ENCODE measurements at places on chromosomes 7 and 10. TPM values are rescaled to one million over a fixed set of nuclear protein-coding genes. Genes with fewer than 3 reads are reported as not detected.

GPR15LG gene
- total RNA-seq, result not detected

DNA sequence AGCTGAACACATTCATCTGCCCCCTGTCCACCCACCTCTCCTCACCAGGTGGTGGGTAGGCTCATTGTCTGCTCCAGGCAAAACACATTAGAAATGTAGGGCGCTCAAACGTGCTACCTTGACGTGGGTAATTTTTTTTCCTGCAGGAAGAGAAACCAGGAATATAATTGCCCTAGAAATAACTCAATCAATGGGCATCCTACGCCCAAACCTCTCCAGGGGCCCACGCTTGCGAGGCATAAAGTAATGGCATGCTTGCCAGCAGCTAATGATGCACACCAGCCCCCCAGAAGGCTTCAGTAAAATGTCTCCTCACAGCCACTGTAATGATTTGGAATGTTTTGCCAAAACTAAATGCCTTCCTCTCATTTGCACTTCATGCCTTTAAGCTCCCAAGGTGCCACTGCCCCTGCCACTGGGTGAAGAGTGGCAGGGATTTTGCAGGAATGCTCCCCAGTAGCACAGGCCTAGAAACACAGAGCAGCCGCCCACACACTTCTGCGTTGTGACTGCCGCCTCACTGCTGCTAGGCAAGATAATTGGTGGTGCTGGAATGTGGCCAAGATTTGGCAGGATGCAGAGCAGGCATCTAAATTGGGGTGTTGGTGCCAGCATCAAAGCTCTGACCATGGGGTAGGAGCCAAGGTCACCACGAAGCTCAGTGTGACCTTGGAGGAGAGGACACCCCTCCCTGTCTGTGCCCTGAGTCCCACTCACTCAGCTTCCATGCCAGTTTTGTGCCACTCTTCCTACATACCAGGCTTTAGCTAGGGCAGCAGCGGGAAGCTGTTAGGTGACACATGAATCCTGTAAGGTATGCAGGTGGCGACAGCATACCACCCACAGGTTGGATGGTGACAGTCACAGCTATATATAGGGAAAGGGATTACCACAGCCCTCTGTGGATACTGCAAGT, 48.7 kb upstream of the PPP1R3C start:
- no peak overlapping the region for H3K4me3 ChIP-seq
- H3K27me3 ChIP-seq, result no peaks in the 10 kb centered on the region
- no peaks in the 10 kb centered on the region for H3K4me1 ChIP-seq

DNA sequence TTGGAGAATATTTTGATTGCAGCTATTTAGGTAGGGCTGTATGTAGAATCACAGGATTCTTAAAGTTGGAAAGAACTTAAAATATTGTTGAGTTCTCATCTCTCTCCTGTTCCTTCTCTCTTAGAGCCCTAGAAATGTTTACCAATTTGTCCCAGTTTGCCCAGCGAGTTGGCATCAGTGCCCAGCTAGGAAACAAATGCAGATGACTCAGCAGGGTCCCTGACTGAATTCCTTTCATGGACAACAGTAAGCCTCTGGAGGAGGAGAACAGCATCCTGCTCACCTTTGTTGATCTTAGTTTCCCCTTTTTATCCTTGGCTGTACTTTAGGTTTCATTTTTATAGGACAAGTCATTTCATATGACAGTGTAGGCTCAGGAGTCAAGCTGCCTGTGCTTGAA, 89.3 kb downstream of the SEC23IP start:
- H3K36me3 ChIP-seq, result no peaks in the 10 kb centered on the region
- H3K27ac ChIP-seq, result peak overlapping the region; percentile 46
- H3K4me1 ChIP-seq, result peaks cover 12% of the 10 kb centered on the region
- DNase-seq, result no peak
- no peaks in the 10 kb centered on the region for H3K27me3 ChIP-seq

- H3K27ac ChIP-seq, result no peak overlapping the region
- no peak for DNase-seq
- H3K36me3 ChIP-seq, result no peaks in the 10 kb centered on the region
- H3K4me3 ChIP-seq, result no peak overlapping the region
Measured at GRCh38 chr10:124057601-124058000, 35.8 kb downstream of the CHST15 start.

GRCh38 chr10:92699518-92700381, 10.0 kb downstream of the HHEX start:
- peak overlapping the region; percentile 67 for H3K27ac ChIP-seq
- H3K4me3 ChIP-seq, result peak overlapping the region; percentile 37
- DNase-seq, result no peak
- H3K36me3 ChIP-seq, result no peaks in the 10 kb centered on the region
- peaks cover 14% of the 10 kb centered on the region for H3K27me3 ChIP-seq

DNA sequence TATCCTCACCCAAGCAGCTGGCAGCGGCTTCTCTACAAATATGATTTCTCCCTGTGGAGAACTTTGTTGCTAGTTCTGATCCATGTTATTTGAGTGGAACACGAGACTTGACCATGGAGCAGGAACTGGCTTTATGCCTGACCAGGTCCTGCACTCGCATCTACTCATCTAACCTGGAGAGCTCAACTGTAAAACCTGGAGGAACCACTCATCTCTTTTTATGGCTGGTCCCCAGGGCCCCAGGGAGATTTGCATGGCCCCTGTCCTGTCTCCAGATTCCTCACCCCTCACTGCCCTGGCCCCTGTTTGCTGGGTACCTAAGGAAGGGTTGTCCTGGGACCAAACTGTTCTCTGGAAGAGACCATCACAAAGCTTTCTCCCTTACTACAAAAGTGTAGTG, 16.0 kb downstream of the TCAF1 start:
- no peak overlapping the region for H3K4me3 ChIP-seq
- DNase-seq, result no peak
- H3K27ac ChIP-seq, result no peak overlapping the region
- no peaks in the 10 kb centered on the region for H3K36me3 ChIP-seq

DNA sequence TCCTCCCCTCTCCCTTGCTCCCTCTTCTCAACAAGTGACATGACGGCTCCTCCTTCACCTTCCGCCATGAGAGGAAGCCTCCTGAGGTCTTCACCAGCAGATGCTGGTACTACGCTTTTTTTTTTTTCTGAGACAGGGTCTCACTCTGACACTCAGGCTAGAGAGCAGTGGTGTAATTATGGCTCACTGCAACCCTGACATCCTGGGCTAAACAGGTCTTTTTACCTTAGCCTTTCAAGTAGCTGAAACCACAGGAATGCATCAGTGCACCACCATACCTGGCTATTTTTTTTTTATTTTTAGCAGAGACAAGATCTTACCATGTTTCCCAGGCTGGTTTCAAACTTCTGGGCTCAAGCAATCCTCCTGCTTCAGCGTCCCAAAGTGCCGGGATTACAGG, 43.6 kb downstream of the MDH2 start:
- H3K36me3 ChIP-seq, result no peaks in the 10 kb centered on the region
- H3K27ac ChIP-seq, result no peak overlapping the region
- DNase-seq, result no peak

DNA sequence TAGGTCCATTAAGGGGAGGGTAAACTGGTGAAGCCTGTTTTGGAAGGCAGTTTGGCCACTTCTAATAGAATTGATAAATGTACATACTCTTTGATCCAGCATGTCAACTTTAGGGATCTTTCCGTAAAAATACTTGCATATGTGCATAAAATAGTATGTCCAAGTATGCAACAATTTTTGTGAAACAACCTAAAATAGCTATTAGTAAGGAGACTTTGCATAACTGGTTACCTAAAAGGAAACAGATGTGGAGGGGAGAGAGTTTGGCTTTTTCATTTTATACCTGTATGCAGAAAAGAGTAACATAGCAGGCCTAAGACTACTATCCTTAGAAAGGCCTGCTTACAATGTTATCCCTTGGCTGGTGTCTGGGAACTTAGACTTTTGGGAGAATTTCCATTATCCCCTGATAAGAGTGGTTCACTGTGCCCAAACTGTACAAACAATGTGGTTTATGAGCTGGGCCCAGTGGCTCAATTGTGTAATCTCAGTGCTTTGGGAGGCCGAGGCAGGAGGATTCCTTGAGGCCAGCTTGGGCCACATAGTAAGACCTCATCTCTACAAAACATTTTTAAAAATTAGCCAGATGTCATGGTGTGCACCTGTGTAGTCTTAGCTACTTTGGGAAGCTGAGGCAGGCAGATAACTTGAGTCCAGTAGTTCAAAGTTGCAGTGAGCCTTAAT, 21.3 kb downstream of the PTPN12 start:
- no peaks in the 10 kb centered on the region for H3K36me3 ChIP-seq
- H3K27ac ChIP-seq, result no peak overlapping the region
- DNase-seq, result no peak
- no peaks in the 10 kb centered on the region for H3K27me3 ChIP-seq

DNA sequence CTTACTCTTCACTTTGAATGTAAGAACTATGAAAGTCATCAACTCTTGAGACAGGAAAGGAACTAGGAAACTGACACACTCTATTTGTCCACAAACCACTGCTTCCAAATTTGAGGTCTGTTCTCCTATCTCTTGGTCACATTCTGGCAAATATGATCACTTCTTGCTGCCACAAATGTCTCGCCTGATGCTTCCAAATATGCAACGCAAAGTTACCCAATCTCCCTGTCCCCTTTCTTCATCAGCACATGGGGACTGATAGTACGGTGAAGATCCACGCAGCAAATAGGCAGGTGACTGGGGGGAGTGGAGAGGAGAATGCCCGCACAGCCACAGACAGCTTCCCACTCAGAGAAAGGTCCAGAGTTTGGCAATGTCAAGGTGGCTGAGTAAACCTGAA, 92.6 kb upstream of the TCF7L2 start:
- H3K4me3 ChIP-seq, result no peak overlapping the region
- no peaks in the 10 kb centered on the region for H3K4me1 ChIP-seq
- no peaks in the 10 kb centered on the region for H3K27me3 ChIP-seq

DNA sequence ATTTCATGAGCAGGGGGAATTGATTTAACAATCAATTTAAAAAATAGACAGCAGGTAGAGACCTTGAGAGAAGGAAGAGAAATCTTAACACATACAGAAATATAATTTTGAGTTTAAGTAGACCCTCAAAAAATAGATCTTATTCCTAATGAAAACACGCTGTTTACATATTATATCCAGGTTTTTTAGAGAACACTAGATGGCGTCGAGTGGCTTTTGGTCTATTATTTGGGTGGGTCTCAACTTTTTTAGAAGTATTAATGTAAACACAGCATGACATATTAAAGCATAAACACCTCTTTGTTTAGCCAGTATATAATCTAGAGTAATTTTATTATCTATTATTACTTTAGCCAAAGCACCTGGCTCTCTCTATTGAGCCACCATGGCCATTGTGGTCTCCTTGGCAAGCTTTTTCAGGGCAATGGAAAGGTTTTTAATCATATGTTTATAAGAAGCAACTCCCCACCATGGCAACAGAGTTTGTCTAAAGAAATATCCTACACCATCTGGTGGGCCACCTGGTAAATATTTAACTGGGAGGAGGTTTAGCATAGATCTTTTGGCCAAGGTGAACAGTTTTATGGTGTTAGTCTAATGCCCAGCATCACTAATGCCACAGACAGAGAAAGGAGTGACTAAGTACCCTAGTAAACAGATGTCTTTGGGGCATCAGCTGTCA, 59.7 kb upstream of the PRSS1 start:
- no peaks in the 10 kb centered on the region for H3K27me3 ChIP-seq
- H3K36me3 ChIP-seq, result no peaks in the 10 kb centered on the region
- DNase-seq, result no peak
- H3K4me3 ChIP-seq, result no peak overlapping the region
- no peak overlapping the region for H3K27ac ChIP-seq

TMEM248 gene
- 92.8 TPM for total RNA-seq

- H3K4me1 ChIP-seq, result peaks cover 16% of the 10 kb centered on the region
- no peak overlapping the region for H3K4me3 ChIP-seq
- H3K27me3 ChIP-seq, result no peaks in the 10 kb centered on the region
- no peaks in the 10 kb centered on the region for H3K36me3 ChIP-seq
- DNase-seq, result no peak
Measured at GRCh38 chr7:82445271-82445670, 1.7 kb upstream of the CACNA2D1 start.

DNA sequence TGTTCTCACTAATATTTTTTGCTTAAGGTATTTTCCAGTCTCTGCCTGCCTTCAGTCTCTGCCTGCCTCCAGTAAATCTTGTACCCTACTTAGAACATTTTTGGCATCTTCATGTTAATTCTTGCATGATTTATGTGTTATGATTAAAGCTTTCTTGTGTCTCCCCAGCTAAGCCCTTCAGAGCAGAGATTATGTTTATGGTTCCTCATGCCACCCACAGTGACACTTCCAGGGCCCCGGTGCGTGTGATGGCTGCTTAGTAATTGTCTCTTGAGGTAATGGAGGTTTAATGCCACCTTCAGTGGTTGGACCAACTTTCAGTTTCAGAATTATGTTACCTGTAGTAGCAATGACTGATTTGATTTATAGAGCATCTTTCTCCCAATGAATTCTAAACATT, 70.6 kb upstream of the MET start:
- H3K36me3 ChIP-seq, result no peaks in the 10 kb centered on the region
- DNase-seq, result no peak
- no peaks in the 10 kb centered on the region for H3K27me3 ChIP-seq
- peaks cover 5% of the 10 kb centered on the region for H3K4me1 ChIP-seq
- H3K27ac ChIP-seq, result no peak overlapping the region
- H3K4me3 ChIP-seq, result no peak overlapping the region

TRIM50 gene
- not detected for total RNA-seq

GRCh38 chr10:63720072-63720537, 198.9 kb downstream of the REEP3 start:
- no peaks in the 10 kb centered on the region for H3K27me3 ChIP-seq
- H3K4me3 ChIP-seq, result no peak overlapping the region
- DNase-seq, result no peak
- H3K27ac ChIP-seq, result peak overlapping the region; percentile 33

DNA sequence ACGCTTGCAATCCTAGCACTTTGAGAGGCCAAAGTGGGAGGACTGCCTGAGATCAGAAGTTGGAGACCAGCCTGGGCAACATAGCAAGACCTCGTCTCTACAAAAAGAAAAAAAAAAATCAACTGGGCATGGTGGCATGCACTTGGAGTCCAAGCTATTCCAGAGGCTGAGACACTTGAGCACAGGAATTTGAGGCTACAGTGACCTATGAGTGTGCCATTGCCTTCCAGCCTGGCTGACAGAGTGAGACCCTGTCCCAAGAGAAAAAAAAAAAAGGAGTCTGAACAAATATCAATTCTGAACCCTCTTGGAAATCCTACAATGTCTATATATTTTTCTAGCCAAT, 126.8 kb upstream of the NRP1 start:
- no peaks in the 10 kb centered on the region for H3K36me3 ChIP-seq
- no peaks in the 10 kb centered on the region for H3K4me1 ChIP-seq
- DNase-seq, result no peak

DNA sequence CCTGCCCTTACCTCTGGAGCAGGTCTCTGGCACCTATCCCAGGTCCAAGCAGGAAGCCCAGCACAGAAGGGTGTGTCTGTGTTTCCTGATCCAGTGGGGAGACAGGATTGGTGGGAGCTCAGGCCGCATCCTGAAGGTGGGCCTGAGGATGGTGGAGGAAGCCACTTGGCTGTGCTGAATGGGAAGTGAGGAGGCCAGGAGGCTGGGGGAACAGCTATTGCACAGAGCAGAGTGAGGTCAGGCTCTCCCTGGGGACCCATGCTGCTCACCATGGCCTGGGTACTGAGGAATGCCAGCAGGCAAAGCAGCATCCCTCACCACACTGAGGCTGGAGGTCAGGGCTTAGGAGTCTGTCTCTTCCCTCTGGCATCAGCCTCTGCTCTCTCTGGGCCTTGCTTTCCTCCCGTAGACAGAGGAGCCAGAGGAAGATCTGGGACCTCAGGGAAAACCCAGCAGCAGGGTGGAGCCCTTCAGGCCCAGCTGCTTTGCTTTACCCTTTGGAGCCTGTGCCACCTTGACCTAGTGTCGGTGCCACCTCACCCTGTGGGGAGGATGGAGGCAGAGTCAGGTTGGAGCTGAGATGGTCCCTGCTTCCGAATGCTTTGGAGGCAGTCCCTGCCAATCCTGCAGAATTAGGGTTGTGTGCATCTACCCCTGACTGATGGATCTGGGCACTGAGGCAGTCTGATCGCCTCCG, 39.0 kb downstream of the CDH23 start:
- H3K4me1 ChIP-seq, result no peaks in the 10 kb centered on the region
- H3K27me3 ChIP-seq, result no peaks in the 10 kb centered on the region
- no peaks in the 10 kb centered on the region for H3K36me3 ChIP-seq
- no peak for DNase-seq

Data from sigmoid colon (tissue), 7 donors.